Stimulated activated CD4-positive, alpha-beta T cell treated with anti-CD3 and anti-CD28 coated beads, Interleukin-12 subunit alpha, Interleukin-12 subunit beta, amount 100 ng/mL, for 4 hours (primary cell): ENCODE measurements at places on chromosomes 7 and 10.

- DNase-seq = no peak
These were observed 26.2 kb upstream of the C10orf90 start for GRCh38 chr10:126696684-126697083.

- no peak for DNase-seq
These were observed 42.2 kb downstream of the MAD1L1 start for GRCh38 chr7:2190531-2190930.

GRCh38 chr7:1521456-1521855 lies 9.0 kb upstream of the MAFK start:
- no peak for DNase-seq

- no peak for DNase-seq
These were observed 2.0 kb downstream of the HOXA11 start for GRCh38 chr7:27182861-27183681.

- no peak for DNase-seq
These were observed 163.7 kb downstream of the SRPK2 start for GRCh38 chr7:105224884-105225651.

- no peak for DNase-seq
These were observed 45.0 kb upstream of the DIP2C start for GRCh38 chr10:734481-734880.

- no peak for DNase-seq
These were observed 37.0 kb downstream of the GSDME start for GRCh38 chr7:24720283-24720682.

GRCh38 chr10:73953665-73954064 lies 42.7 kb downstream of the PLAU start:
- DNase-seq = no peak

DNA sequence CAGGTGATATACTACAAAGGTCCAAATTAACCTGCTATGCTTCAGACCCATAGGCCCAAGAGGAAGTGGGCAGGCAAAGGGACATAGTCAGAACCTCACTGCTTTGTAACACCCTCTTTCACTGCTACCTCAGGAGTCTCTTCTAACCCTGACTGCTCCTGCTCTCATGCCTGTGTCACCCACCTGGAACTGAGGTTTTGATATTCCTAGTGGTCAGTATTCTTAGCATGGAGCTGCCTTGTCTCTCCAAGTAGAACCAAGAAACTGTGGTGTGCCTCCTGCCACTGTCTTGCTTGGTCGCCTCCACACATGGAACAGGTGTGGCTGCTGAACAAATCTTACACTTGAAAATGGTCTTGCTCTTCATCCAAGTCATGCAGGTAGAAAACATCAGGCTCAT lies 677.5 kb downstream of the XPNPEP1 start:
- no peak for DNase-seq

DNA sequence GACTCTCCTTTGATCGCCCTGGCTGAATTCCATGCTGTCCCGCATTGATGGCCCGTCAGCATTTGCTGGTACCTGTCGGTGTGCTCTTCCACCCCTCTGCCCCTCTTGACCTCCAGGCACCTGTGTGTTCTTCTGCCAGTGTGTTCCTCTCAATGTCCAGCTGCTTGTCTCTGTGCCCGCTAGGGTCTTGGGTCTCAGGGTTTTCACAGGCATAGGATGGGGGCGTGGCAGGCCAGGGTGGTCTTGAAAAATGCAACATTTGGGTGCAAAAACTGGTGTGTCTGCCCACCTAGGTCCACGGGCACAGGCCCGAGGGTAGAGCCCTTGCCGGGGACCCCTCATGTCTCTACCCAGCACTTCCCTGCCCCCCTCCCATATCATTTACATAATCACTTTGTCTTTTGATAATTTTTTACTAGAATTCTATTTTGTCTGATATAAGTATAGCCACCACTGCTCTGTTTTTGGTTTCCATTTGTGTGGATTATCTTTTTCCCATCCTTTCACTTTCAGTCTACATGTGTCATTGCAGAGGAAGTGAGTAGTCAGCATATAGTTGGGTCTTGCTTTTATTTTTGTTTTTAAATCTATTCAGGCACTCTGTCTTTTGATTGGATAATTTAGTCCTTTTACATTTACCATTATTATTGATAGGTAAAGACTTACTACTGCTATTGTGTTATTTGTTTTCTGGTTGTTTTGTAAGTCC lies 46.6 kb upstream of the ADRA2A start:
- DNase-seq = no peak

- DNase-seq = no peak
These were observed 10.2 kb downstream of the EN2 start for GRCh38 chr7:155467846-155468784.

DNA sequence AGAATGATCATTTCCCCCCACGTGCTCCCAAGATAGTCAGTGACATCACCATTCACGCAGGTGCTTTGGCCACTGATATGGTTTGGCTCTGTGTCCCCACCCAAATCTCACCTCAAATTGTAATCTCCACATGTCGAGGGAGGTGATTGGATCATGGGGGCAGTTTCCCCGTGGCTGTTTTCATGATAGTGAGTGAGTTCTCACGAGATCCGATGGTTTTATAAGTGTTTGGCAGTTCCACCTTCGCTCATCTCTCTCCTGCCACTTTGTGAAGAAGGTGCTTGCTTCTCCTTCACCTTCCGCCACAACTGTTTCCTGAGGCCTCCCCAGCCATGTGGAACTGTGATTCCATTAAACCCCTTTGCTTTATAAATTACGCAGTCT lies 205.4 kb upstream of the SH2B2 start:
- no peak for DNase-seq

DNA sequence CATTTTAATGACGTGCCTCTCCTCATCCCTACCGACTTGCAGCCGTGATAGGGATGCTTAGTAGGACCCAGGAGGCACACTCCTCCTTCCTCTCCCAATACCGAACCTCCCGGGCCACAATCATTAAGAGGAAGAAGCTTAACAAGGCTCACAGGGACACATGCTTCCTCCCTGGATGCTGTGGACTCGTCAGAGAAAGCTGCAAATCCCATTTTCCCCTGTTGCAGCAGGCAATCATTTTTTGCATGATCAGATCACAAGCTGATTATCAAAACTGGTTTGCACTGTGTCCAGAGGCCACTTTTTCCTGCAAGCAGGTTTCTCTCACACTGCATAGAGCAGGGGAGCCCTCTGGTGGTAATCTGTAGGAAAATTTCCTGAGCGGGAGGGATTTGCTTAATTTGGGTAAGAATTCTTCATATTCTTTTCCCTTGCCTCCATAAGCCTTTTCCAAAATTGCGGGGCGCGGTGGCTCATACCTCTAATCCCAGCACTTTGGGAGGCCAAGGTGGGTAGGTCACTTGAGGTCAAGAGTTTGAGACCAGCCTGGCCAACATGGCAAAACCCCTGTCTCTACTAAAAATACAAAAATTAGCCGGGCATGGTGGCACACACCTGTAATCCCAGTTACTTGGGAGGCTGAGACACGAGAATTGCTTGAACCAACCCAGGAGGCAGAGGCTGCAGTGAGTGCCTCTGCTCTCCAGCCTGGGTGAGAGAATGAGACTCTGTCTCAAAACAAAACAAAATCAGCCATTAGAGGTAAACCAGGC lies 16.1 kb upstream of the LAMB4 start:
- DNase-seq = peak; percentile 11

GRCh38 chr7:133183042-133183794 lies 69.7 kb upstream of the EXOC4 start:
- no peak for DNase-seq

- no peak for DNase-seq
These were observed 209.5 kb downstream of the JCAD start for GRCh38 chr10:29849886-29850285.
